Left hindlimb (tissue), 1 donor: ENCODE measurements at places on chromosomes 2 and 18.

GRCh38 chr2:197108758-197109157, 182.3 kb upstream of the PGAP1 start:
- peak; percentile 40 for DNase-seq

GRCh38 chr2:189698020-189698887, 23.8 kb downstream of the ANKAR start:
- no peak for DNase-seq

DNA sequence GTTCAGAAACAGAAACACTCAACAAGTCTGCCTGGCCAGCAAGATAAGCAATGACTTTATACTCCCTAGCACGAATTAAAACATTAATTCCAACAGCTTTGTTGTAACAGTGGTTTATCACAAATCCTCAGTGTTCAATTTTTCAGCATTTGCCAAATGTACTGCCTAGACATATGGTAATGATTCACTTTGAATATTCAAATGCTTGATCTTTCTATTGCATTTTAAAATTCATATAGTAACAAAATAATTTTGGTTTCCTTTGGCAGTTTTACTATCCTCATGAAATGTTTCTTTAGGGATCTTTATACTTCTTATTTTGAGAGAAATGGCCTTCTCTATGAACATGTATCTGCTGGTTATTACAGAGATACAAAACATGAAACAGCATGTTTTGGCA, 851.8 kb upstream of the NXPH2 start:
- no peak for DNase-seq

DNA sequence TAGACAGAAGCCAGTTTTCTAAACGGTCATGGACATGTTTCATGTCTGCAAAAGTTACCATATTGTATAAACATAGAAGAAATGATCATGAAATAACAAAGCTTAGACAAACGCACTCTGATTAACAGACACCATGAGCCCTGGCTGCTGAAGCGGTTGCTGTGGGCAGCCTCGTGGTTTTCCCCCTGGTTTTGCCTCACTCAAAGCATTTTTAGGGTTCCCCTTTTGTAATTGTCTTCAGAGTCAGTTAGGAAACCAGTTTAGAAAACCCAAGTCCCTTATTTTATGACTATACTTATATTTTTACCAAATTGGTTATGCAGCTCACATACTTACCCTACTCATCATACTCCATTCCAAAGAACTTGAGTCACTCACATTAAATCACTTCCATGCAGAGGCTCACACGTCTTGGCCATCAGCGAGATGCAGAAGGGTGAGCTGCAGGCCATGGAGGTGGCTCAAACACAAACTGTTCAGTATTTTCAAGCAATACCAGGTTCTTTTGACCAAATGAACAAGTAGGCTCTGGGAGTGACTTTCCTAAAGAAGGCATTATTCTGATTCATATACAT, 105.6 kb upstream of the SALL3 start:
- DNase-seq: no peak

- no peak for DNase-seq
These were observed 10.8 kb upstream of the MAPRE2 start for GRCh38 chr18:35030277-35030989.
